Fibroblast of the aortic adventitia (primary cell): ENCODE measurements at places on chromosomes 3 and 15.

DNA sequence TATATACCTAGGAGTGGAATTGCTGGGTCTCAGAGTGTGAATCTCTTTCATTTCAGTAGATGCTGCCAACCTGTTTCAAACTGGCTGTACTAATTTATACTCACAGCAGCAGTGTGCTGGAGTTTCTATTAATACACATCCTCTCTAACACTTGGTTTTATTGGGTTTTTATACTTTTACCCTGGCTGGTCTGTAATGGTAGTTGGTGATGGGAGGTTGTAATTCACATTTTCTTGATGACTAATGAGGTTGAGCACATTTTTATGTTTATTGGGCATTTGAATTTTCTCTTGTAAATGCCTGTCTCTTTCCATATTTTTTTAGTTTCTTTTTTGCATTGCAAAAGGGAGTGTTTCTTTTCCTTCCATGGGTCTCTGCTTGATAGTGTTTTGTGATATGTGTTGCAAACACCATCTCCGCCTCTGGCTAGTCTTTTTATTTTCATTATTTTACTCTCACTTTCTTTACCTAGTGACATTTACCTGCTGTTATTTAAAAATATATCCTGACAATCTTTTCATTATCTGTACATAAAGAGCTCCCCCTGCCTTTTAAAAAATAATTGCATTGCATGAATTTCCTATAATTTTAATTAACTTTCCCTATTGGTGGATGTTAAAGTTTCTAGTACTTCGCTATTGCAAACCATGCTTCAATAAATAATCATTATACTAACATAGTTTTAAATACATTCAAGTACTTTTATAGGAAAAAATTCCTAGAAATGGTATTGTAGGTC, 49.0 kb upstream of the GCNT3 start:
- no peak for DNase-seq

GRCh38 chr15:58321034-58321433, 110.8 kb upstream of the LIPC start:
- no peak for DNase-seq

- no peak for DNase-seq
Measured at GRCh38 chr15:23397779-23398178, 43.2 kb downstream of the GOLGA8S start.

- DNase-seq, result no peak
Measured at GRCh38 chr3:38643592-38643991, 5.9 kb downstream of the SCN5A start.

GRCh38 chr15:57305009-57305408, 71.3 kb upstream of the CGNL1 start:
- DNase-seq, result no peak

- DNase-seq, result no peak
Measured at GRCh38 chr3:39344746-39345344, 15.3 kb downstream of the CCR8 start.

DNA sequence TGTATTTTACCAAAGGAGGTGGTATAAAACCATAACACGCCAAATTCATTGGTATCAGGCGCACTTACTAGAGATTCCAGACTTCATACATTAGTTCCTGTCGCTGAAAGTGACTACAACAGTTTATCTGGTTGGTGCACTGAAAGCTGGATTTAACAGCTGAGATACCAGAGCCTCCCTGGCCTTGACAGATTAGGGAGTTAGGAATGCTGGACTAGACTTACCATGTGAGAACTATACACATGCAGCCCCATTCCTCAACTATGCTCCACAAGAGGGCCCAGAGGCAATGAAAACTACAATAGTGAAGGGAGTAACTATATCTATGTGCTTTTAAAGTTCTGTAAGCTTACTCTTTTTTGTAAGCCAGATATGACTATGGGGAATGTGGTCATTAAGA, 174.4 kb downstream of the STAG1 start:
- DNase-seq, result no peak

DNA sequence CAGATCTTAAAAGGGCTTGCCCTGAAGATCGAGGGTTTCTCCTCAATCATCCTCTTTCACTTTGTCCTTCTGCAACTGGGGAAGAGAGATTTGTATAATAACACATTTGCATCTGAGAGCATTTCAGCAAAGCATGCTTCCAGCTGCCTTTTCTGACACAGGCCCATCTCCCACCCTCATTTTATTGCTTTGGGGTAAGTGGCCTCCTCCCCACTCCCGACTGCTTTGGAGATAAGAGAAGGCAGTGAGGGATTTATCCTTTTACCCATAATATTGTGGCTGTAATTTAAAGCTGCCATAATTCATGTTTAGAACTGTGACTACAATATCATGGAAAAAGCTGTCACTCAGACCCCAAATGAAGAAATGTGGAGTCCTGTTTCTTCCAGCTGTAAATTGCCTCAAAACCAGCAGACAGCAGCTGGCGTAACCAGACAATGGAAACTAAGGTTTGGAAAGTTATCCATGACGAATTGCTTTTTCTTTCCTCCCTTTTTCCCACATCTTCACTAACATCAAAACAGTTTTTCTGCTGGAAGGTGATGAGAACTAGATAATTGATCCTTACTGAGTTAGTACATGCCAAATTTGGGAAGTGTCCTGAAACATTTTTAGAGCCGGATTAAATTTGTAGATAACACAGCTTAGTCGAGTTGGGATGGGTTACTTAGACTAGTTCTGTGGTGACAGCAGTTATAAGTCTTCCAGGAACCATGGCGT, 104.2 kb upstream of the PFN2 start:
- DNase-seq, result no peak

DNA sequence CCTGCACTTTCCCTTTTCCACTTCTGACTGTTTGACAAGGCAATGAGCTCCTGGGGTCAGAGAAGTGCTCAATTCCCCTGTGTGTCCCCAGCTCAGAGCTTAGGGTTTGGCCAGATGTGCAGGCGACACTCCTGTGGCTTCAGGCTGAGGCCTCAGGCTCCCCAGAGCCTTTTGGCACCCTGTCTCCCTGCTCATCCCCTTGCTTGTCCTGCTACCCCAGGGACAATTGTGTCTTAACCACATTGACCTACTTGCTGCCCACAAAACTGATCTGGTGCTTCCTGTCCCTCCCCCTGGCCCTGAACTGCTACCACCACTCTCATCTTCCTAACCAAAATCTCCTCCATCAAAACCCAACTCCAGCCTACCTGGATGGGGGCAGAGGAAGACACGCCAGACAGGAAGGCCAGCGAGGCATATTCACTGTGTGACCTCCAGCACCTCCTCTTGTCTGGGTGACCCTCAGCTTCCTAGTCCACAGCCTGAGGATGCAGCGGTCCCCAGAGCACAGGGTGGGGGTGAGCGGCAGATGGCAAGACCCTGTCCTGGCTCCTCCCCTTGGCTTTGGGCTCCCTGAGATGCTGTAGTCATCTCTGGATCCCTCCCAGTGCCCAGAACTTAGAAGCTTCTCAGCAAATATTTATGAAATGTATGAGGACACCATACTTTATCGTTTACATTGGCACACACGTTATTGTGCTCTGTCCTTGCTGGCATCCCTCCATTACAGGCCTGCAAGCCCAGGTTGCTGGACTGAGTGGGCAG, 98.9 kb upstream of the SLC6A6 start:
- no peak for DNase-seq

GRCh38 chr15:70088887-70089691, 8.6 kb downstream of the TLE3 start:
- no peak for DNase-seq

DNA sequence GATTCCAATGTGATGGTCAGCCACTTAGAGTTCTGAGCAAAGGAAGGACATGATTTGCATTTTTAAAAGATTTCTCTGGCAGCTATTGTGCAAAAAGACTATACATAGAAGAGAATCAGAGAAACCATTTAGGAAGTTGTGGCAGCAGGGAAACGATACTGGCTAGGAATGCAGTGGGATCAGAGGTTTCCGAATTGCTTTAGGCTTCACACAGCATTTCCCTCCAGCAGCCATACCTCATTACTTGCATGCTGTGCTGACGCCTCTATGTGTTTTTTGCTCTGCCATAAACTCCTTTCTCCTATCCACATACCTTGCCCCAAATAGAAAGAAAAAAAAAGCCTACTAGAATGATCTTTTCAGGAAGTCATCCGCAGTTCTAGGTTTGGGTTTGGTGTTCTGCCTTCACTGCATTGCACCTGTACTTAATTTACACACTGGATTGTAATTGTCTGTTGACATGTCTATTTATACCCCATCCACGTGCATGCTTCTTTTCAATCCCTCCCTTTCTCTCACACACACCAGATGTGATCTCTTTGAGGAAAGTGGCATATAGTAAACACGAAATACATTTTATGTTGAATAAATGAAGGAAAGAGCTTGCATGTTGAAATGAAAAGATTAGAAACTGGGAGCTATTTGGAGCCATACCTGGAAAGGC, 860.3 kb upstream of the SEMA6D start:
- DNase-seq, result no peak

GRCh38 chr3:126446301-126446700, 29.4 kb downstream of the ZXDC start:
- DNase-seq, result no peak

DNA sequence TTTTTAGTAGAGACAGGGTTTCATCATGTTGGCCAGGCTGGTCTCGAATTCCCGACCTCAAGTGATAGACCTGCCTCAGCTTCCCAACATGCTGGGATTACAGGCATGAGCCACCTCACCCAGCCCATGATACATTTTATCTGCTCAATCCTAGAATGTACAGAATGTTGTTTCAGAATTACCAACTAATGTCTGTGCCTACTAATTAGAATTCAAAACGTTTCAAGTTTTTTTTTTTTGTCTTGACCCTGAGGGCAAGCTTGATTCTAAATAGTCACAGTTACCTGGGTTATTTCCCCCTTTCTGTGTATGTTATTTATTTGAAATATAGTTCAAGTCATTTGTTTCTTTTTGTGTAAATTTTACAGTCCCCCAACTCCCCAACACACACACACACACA, 5.3 kb upstream of the KIF23 start:
- DNase-seq, result no peak
